ENCODE measurements at places on chromosomes 11 and 22. TPM values are rescaled to one million over a fixed set of nuclear protein-coding genes. Genes with fewer than 3 reads are reported as not detected.

The FGF19 gene
- polyA plus RNA-seq: not detected

The ZBED5 gene
- polyA plus RNA-seq: 10.6 TPM

The CRACR2B gene
- polyA plus RNA-seq: 1.6 TPM

GRCh38 chr11:132028380-132029240, 658.2 kb downstream of the NTM start:
- no peak for DNase-seq

GRCh38 chr22:47281126-47282106, 519.0 kb downstream of the TBC1D22A start:
- no peak for DNase-seq

- no peak for DNase-seq
These were observed 86.6 kb downstream of the EHF start for GRCh38 chr11:34707462-34707840.

DNA sequence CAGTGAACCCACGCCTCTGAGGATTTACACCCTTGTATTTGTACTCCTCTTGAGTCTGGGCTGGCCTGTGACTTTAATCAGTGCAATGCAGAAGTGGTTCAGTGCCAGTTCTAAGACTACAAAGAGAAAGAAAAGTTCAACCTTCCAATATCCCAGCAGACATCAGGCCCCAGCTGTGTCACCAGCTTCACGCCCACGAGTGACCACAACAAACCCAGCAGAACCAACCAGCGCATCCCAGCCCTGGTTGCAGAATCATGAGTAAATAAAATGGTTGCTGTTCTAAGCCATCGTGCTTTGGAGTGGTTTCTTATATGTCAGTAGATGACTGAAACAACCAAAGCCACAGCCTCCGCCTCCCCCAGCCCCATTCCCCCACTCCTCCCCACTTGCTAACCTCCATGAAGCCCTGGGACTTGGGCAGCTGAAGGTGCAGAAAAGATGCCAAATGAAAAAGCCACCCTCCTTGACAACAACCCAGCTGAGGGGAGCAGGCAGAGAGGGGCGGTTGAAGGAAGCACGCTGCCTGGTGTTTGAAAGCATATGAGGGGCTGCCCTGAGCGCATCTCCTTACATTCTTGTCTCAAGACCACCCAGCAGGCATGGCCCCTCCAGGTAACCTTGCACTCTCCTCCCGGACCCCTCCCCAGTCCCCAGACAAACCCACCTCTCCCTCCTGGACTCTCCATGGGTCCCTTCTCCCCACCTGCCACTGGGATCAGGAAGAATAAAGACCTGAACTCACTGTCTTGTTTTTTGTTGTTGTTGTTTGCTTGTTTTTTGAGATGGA, 20.9 kb downstream of the TSKU start:
- peak; percentile 29 for DNase-seq

GRCh38 chr11:46570790-46571398, 22.9 kb downstream of the AMBRA1 start:
- no peak for DNase-seq

- no peak for DNase-seq
These were observed 71.7 kb upstream of the EIF3M start for GRCh38 chr11:32511926-32512325.
